Stomach (tissue), 19 donors: ENCODE measurements at places on chromosomes 1 and 21. TPM values are rescaled to one million over a fixed set of nuclear protein-coding genes. Genes with fewer than 3 reads are reported as not detected.
A peak's percentile ranks its signal among the peaks of the same experiment; 100 is the strongest.

- no peaks in the 10 kb centered on the region for H3K27me3 ChIP-seq
- H3K36me3 ChIP-seq = no peaks in the 10 kb centered on the region
- H3K27ac ChIP-seq = no peak overlapping the region
- no peak for DNase-seq
- no peak overlapping the region for H3K4me3 ChIP-seq
These were observed 397.6 kb downstream of the PLA2G4A start for GRCh38 chr1:187226396-187226795.

DNA sequence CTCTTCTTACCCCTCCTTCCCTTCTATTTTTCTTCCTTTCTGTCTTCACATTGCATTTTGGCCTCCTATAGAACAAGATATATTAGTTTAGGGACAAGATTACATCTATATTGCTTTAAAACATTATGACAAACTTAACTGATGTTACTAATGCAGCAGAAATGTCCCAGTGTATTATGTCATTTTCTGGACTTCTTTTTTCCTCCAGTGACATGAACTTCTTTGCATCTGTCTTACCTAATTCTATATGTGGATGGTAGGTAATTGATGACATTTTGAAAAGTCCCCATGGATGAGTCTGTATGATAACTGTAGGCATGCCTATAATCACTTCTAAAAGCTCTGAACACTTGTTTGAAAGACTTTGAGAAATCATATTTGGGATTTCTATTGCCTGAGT is 89.5 kb downstream of the FNBP1L start:
- H3K27me3 ChIP-seq = no peaks in the 10 kb centered on the region
- peaks cover under 1% of the 10 kb centered on the region for H3K36me3 ChIP-seq
- no peak overlapping the region for H3K4me3 ChIP-seq
- no peaks in the 10 kb centered on the region for H3K4me1 ChIP-seq
- DNase-seq = no peak

DNA sequence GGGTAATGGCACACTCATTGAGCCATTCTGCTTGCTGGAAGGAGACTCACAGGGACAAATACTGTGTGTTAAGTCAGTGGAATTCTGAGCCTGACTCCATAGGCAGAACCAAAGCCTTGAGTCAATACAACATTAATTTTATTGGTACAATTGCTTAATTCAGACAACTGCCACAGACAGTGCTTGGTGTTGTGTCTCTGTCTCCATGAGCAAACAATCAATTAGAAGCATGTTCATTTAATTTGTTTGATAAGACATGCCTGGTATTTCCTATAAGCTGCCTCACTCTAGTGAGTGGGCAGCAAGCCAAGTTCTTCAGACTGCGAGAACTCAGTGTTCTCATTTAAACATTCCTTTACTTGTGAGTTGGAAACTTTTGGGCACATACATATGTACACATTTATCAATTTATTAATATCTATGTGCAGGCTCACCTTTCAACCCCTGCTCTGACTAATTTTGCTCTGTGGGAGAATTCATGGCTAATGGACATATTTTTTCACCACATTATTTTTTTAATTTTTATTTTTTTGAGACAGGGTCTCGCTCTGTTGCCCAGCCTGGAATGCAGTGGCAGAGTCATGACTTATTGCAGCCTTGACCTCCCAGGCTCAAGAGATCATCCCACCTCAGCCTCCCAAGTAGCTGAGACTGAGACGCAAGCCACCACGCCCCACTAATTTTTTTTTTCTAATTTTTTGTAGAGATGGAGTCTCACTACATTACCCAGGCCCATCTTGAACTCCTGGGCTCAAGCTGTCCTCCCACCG is 4.5 kb upstream of the SRSF10 start:
- H3K4me3 ChIP-seq = no peak overlapping the region
- no peaks in the 10 kb centered on the region for H3K36me3 ChIP-seq
- peak; percentile 84 for DNase-seq
- H3K27me3 ChIP-seq = no peaks in the 10 kb centered on the region
- H3K27ac ChIP-seq = peak overlapping the region; percentile 79
- H3K4me1 ChIP-seq = peaks cover 32% of the 10 kb centered on the region

DNA sequence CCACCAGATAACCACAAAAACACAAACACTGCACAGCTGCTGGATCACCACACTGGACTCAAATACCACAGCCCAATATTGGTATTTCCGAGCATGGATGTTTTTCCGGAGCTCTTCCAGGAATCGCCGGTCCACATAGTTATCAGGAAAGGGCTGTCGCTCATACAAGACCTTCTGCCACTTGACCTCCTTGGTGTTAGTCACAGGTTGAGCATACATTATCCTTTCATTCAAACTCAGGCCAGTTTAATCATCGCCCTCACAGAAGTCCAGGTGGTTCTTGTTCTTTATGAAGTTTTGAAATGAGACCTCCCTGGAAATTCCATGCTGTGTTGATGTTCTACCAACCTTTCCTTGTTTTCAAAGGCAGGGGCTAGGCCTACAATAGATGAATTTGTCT is 1.5 kb downstream of the PIGC start:
- no peak for DNase-seq
- H3K36me3 ChIP-seq = no peaks in the 10 kb centered on the region
- no peaks in the 10 kb centered on the region for H3K27me3 ChIP-seq

- H3K4me3 ChIP-seq = peak overlapping the region; percentile 87
- H3K27ac ChIP-seq = peak overlapping the region; percentile 98
- DNase-seq = peak; percentile 29
- peaks cover 53% of the 10 kb centered on the region for H3K4me1 ChIP-seq
- H3K36me3 ChIP-seq = no peaks in the 10 kb centered on the region
- H3K27me3 ChIP-seq = no peaks in the 10 kb centered on the region
These were observed 618 bp downstream of the HNRNPR start for GRCh38 chr1:23343221-23344110.

The USP24 gene
- 15.9 TPM for total RNA-seq
